ENCODE measurements at places on chromosomes 1 and 21.
A peak's percentile ranks its signal among the peaks of the same experiment; 100 is the strongest.

GRCh38 chr1:184485751-184486723 lies 99.2 kb downstream of the C1orf21 start:
- DNase-seq: no peak

- DNase-seq: no peak
These were observed 966 bp downstream of the TFB2M start for GRCh38 chr1:246564839-246565750.

GRCh38 chr1:179153217-179153616 lies 71.3 kb downstream of the TOR3A start:
- DNase-seq: no peak

DNA sequence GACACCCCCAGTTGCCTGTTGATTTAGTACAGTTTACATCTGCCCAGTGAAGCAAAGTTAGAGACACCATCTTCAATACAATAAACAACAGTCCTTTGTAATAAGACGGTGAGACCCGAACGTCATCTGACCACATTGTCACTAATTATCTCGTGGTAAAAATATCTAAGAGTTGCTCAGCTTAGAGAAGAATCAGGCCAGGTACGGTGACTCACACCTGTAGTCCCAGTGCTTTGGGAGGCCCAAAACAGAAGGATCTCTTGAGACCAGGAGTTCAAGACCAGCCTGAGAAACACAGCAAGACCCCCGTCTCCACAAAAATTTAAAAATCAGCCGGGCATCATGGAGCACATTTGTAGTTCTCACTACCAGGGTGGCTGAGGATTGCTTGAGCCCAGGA lies 53.5 kb downstream of the CD34 start:
- no peak for DNase-seq

DNA sequence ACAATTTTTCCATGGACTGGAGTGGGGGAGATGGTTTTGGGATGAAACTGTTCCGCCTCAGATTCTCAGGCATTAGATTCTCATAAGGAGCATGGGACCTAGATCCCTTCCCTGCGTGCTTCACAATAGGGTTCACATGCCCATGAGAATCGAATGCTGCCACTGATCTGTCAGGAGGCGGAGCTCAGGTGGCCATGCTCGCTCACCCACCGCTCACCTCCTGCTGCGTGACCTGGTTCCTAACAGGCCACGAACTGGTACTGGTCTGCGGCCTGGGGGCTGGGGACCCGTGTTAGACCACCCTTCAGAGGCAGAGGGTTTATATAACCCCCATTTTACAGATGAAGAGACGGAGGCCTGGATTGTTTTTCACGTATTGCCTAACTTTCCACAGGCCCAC lies 16.3 kb upstream of the SRSF4 start:
- no peak for DNase-seq

DNA sequence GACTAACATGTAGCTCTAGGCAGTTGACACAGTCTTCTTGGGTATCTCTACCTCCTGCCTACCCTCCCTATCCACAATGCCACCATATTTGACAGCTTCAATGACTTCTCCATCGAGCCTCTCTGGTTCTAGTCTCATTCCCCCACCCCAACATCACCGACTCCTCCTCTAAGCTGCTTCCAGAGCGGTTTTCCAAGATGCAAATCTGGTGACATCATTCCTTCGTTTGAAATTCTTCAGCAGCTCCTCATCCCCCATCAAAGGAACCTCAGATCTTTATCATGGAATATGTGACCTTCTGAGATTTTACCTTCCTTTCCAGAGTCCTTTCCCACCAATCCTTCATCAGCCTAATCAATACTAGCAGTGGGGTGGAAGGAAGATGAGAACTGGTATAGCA lies 352.4 kb upstream of the RUNX1 start:
- no peak for DNase-seq

DNA sequence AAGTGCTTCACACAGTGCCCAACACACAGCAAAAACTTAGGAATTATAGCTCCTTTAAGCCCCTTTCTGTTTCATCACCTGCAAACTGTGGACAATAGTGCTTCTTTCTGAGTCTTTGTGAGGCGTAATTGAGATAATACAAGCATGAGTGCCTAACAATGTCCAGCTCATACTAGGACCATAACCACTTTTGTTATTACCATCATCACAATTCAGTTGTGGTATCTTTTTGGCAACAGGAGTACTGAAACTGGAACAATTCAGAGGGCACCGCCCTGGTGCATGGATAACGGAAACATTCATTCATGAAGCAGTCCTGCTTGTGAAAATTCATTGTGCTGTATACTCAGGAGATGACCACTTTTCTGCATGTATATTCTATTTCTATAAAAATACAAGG lies 18.2 kb downstream of the DNAJC11 start:
- DNase-seq: no peak

- DNase-seq: no peak
These were observed 27.3 kb upstream of the BCAR3 start for GRCh38 chr1:93708734-93709481.

DNA sequence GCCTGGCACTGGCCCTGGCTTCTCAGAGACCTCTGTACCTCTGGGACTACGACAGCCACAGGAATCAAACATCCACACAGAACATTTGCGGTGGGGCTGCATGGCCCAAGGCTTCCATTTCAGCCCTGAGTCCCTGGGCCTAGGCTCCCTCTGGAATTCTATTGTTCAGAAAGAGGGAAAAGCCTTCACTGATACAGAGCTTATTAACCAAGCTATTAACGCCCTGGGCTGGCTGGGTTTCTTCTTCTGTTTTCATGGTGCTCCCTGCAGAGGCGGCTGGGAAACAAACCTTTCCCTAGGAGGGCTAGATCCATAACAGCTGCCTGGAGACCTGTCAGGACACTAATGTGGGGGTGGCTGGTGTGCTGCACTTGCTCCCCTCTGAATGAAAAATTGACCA lies 88.2 kb downstream of the KAZN start:
- DNase-seq: no peak

GRCh38 chr1:3828391-3828790 lies 28.6 kb downstream of the CEP104 start:
- no peak for DNase-seq

DNA sequence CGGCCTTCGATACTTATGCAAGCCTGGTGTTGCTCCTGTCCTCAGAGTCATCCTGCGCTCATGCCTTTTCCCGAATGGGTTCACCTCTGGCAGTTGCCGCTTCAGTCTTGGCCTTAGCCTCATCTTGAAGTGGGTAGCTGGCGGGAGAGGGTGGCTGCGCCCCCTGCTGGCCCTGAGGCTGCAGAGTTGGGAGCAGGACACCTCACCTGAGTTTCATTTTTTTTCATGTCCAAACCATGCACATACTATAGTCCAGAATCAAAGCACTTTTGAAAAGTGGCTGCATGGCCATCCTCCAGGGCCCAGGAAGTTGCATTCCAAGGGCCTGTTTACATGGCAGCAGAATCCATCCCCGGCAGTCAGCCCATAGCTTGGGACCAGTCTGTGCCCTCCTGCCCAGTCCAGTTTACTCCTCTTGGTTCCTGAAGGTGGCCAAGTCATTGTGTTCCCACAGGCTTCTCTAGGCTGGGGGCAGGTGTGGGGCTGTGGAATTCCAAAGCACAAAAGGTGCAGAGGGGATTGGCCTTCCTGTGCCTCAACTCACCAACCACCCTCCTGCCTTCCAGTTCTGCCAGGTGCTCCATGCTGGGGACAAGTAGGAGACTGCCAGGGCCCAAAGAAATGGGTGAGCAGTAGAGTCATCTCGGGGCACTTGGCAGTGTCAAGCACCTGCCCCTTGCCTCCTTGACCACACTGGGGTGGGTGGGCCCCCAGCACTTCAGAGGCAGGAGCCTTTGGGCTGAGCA lies 44.0 kb downstream of the YARS1 start:
- DNase-seq: no peak

- DNase-seq: no peak
These were observed 21.9 kb upstream of the HUNK start for GRCh38 chr21:31850886-31851285.

- DNase-seq: no peak
These were observed 463 bp downstream of the IL12RB2 start for GRCh38 chr1:67308136-67308535.

- no peak for DNase-seq
These were observed 1031.5 kb upstream of the ADGRL2 start for GRCh38 chr1:80769208-80769750.

GRCh38 chr1:174884038-174884437 lies 115.7 kb upstream of the CACYBP start:
- DNase-seq: no peak

DNA sequence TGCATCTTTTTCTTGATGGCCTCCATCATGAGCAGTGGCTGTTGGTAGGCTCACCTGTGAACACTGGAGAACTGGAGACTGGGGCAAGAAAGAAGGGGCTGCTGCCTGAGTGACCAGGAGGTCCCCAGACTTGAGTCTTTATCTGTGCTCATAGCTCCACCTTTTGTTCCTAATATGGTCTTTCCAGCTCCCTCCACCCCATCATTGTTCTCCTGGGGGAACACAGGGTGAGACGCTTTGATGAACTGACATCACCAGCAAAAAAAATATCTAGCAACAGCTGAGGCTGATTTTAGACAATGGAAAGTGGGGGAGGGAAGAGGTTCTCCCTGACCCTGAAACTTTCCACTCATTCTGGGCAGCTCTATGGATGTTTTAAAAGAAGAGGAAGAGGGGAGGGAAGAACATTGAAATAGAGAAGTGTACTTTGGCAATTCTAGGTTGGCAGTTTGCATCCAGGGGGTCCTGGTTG lies at the start of gene TPM3:
Gene TPM3 (minus strand): TSS at position 111 of the 472 bp plus-strand sequence. CDS start 82 bp downstream, at position 29.
- peak; percentile 76 for DNase-seq

- DNase-seq: peak; percentile 21
These were observed 26.1 kb downstream of the KCNJ15 start for GRCh38 chr21:38282921-38283320.

- no peak for DNase-seq
These were observed 6.9 kb upstream of the A3GALT2 start for GRCh38 chr1:33327587-33328325.

GRCh38 chr1:227125929-227126545 lies 185.9 kb downstream of the COQ8A start:
- no peak for DNase-seq

GRCh38 chr1:220438741-220439140 lies 89.2 kb upstream of the MARK1 start:
- DNase-seq: no peak

DNA sequence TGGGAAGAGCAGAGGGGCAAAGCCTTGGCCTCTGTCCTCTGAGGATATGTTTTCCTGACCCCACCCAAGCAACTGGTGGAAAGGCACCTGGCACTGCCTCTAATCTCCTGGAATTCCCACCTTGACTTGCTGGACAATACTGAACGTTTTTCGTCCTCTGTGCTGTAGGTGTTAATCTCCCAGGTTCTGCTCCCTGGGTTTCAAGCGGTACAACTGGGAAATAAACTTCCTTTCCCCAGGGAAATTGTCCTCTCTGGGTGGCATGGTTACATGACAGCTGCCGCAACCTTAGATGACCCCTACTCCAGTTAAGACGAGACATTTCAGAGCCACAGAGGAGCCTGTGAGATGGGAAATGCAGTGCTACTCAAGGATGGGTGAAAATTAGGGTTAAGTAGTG lies 57.3 kb upstream of the BCAR3 start:
- DNase-seq: no peak

DNA sequence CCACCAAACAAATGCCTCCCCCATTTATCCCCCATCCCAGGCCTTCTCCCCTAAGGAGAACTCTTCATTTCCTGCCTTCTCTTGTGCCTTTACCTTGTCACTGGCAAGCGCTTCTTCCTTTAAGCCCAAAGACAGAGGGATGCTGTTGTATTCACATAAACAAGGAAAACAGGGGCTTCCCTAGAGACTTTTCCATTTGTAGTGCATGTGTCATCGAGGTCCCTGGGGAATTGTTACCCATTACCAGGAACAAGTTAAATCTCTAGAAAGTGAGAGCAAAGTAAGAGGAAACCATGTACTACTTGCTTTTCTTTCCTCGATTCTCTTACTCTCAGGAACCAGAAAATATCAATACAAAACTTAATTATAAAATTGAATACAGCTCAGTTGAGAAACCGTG lies 114.4 kb upstream of the DPT start:
- DNase-seq: no peak

DNA sequence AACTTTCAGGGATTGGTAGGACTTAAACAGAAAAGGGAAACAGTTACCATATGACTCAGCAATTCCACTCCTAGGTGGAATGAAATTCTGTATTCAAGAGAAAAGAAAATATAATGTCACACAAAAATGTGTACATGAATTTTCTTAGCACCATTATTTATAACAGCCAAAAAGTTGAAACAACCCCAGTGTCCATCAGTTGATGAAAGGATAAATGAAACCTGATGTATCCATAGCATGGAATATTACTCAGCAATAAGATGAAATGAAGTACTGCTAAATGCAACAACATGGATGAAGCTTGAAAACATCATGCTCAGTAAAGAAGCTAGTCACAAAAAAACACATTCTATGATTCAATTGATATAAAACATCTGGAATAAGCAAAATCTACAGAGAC lies 15.5 kb downstream of the EEIG2 start:
- no peak for DNase-seq

GRCh38 chr21:15207635-15208370 lies 143.0 kb upstream of the NRIP1 start:
- DNase-seq: no peak

DNA sequence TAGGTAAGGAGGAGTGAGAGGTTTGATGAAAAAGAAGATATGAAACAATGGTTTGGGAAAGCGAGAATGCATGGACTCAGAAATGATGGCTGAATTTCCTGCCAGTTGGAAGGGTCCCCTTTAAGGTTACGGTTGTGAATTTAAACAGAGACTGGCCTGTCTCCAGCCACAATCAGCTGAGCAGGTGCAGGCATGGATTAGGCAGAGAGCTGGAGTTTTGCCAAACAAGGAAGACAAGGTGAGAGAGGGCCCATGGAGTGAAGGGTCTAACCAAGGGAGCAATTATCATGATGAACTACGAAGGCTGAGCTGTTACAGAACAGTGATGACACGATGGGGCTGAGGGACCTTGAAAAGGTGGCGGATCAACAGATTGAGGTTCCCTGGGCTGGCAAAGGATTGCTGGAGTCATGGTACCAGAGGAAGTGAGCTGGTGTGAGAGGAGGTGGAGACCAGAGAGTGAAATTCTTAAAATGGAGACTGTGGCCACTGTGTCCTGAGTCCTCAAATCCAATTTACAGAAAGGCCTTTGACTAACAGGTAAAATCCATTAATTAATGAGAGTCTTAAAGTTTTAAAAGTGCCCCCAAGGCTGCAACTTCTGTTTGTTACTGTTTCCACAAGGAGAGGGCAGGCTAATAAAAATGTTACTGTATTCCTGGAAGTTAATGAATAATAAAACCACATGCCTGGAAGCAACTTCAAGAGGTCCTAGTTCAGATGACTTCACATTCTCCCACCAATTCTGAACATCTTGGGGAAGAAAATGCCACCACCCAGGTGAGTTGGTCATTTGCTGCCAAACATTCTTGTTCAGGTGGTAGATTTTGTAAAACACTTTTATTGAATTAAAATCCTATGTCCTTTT lies 41.5 kb downstream of the LHX9 start:
- no peak for DNase-seq

- DNase-seq: no peak
These were observed 71.5 kb downstream of the USP24 start for GRCh38 chr1:55143684-55144083.

- no peak for DNase-seq
These were observed 29.4 kb upstream of the KCNQ4 start for GRCh38 chr1:40754201-40754600.
